ENCODE measurements at places on chromosomes 5 and 9.

GRCh38 chr5:137289856-137290255 is 209.3 kb downstream of the SPOCK1 start:
- no peak for DNase-seq

GRCh38 chr9:87271696-87272477 is 225.8 kb upstream of the DAPK1 start:
- DNase-seq, result no peak

DNA sequence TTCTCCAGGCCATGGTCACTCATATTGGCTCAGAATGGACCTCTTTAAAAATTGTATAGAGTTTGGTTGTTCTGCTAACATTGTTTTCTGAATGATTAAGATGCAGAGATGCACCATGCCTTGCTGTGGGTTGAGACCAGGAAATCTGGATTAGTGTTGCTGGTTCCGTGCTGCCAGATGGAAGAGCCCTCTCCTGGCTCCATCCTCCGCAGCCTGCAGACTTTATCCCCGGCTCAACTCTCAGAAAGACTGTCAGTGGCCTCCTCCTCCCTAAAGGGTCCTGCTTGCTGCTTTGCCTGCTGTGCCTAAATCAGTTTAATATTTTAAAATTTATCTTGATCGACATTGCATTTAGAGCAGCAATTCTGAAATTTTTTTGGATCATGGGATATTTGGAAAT is 196.7 kb downstream of the TENT4A start:
- no peak for DNase-seq

GRCh38 chr9:72997387-72997995 is 44.6 kb upstream of the ALDH1A1 start:
- no peak for DNase-seq

- DNase-seq, result no peak
Measured at GRCh38 chr5:33232731-33233505, 207.8 kb upstream of the TARS1 start.

GRCh38 chr5:108753877-108754276 is 6.2 kb downstream of the FER start:
- no peak for DNase-seq

DNA sequence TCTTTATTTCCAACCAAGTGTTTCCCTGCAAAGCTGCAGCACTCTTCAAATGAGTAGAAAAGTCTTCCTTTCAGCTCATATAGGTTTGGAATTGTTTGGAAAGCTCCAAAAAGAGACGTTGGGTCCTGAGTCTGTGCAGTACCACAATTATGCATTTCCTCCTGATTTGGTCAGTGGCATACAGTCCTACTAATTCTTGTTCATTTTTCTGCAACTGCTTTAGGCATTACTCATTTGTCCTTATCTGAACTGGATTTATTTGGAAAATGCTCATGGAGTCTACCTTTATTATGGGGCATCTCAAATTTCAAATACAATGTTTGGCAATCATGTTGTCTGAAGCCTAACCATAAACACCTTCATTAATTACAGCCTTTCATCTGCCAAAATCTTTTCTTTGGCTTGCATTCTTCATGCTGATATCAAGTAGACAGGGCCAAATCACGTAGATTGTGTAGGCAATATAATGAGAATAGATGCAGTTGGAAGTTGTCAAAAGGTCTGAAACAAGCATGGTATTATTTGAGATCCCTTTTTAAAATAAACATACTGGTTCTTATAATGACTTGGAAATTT is 232.8 kb downstream of the TLE1 start:
- peak; percentile 26 for DNase-seq

DNA sequence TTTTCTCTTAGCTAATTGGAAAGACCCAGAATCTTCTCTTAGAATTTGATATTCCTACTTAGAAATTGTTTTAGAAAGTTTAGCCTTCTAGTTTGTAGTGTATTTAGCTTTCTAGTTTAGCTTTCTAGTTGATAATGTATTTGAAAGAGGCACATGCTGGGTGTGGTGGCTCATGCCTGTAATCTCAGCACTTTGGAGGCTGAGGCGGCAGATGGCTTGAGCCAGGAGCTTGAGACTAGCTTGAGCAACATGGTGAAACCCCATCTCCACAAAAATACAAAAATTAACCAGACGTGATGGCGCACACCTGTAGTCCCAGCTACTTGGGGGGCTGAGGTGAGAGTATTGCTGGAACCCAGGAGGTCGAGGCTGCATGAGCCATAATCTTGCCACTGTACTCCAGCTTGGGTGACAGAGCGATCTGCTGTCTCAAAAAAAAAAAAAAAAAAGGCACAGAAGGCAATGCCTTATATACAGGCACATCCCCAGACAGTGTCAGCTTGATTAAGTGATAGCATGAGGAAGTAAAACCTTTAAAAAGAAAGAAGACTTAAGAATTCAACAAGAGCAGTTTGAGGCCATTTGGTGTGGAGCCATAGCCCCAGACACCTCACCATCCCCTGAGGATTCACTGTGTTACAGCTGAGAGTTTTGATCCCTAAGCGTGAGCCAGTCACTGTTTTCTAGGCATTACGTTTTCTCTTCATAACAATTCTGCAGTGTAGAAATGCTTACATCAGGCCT is 34.6 kb downstream of the ZSWIM6 start:
- DNase-seq, result peak; percentile 71

DNA sequence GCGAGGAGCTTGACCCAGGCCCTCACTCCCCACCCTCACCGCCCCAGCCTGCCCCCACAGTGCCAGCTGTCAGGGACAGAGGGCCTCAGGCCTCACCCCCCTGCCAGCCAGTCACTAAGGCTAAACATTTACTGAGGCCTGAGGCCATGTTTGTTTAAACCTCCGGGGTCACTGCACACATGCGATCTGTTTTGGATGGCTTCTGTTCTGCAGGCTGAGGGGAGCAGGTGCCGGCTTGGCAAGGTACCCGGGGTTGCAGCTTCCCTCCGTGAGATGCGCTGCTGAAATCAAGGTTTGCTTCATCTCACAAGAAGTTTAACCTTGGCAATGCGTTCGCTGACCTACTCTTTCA is 103.3 kb upstream of the BOD1 start:
- peak; percentile 34 for DNase-seq

GRCh38 chr5:54440456-54440893 is 15.0 kb upstream of the HSPB3 start:
- peak; percentile 14 for DNase-seq

GRCh38 chr5:57412680-57413079 is 69.9 kb downstream of the ACTBL2 start:
- DNase-seq, result no peak

DNA sequence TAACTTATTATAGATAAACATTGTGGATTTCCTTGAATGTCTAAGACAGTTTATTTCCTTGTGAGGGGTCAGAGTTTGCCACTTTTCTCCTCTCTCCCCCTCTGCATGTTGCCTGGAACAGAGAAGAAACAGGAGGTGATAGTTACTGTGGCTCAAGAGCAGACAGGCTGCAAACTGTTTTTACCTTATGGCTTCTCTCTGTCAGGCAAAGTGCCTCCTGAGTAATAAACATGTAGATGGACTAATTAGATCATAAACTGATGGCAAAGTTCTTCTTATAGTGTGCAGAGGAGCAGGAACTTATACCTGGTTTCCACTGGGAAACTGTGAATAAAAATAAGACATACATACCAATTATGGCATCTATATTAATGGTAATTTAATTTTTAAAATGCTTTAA is 133.1 kb upstream of the CDH12 start:
- peak; percentile 64 for DNase-seq

DNA sequence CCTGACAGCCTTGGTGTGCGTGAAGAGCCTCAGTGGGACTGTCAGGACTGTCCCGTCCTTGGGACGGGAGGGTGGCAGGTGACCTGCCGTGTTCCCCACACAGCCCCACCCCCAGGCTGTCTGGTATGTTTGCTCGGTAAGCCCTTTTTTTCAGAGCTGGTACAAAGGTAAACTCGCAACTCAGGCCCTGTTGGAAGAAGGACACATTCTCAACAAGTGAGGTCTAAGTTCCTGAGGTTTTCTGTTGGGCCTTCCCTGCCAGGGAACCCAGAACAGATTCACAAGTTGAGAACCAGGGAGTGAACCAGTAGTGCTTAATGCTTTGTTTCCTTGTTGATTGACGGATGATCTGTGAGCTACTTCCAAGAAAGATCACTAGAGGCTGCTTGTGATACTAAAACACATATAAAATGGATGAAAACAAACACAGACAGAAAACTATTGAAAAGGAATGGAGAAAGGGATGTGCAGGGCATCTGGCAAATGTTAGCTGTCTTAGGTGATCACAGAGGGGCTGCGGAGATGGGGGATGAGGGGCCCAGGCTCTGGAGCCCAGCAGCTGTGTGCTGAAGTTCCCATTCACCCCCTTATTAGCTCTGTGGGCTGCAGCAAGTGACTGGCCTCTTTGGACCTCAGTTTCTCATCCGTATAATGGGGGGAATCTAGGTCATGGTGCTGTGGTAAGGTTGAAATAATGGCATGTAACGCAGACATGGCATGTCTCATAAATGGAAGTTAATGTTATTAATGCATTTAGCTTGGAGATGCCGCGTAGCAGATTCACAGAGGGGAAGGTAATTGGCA is 2.7 kb downstream of the NDST1 start:
- DNase-seq, result no peak

DNA sequence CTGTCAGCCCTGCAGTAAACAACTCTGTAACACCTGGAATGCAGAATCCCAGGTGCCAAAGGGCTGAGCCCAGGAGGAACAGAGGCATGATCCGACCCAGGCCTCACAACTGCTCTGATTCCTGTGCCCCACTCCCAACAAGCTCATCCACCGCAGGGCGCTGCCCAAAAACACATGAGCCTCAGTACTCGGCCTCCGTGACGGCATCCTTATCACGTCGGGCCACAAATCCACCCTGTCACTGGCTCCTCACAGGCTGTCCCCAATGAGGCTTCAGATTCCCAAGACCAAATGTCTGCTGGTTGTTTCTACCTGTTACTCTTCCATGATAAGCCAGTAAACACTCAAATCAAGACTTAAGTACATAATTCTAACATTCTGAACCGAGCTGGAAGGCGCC is 15.2 kb downstream of the QSOX2 start:
- no peak for DNase-seq

DNA sequence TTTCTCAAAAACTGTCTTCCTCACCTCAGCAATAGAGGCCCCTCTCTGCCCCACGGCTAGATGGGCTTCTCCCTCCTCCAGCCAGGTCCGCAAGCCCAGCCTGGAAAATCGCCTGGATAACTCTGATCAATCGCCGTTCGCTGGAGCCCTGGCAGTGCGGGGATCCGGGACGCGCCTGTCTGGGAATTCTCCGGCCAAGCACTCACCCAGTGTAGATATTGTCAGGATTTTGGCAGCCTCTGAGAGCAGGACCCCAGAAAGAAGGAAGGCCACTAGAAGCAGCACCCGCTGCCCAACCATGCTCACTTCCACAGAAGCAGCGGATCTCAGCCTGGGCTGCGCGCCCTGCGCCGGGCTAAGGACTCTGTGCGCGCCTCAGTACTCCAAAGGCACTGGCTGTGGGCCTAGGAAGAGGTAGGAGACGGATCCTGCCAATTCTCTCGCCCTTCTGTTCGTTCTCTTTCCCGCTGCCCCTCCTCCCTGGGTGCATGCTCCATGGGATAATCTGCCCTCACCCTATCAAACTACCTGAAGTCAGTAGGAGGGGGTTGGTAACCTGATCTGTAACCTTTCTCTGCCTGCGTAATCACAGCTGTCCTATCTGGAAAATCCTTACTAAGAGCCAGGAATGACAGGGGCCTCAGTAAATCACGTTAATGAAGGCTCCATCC is at the start of gene UGT3A1:
UGT3A1 (minus strand) TSS at position 450 of the 671 bp plus-strand sequence; CDS start at position 300, 150 bp downstream.
- DNase-seq, result peak; percentile 100

DNA sequence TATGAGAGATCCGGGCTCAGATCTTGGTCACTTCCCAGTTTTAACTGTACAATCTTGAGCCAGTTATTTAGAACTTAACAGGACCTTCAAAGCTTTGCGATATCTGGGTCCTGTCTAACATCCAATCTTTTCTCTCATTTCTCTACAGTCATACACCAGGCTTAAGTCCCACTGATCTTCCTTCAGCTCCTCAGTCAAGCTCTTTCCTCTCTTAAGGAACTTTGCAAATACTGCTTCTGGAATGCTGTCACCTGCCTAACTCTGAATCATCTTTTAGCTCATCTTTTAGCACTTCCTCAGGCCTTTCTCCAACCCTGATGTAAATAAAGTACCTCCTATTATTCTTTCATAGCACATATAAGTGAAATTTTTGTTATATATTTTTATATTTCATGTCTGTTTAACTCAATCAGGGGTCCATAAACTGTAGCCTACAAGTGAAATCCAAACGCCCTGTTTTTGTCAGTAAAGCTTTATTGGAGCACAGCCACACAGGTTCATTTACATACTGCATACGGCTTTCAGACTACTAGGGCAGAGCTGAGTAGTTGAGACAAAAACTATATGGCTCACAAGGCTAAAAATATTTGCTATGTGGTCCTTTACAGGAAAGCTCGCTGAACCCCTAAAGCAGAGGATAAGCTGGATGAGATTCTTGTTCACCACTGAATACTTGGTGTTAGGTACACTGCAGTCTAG is 63.5 kb downstream of the MEF2C start:
- DNase-seq, result no peak

DNA sequence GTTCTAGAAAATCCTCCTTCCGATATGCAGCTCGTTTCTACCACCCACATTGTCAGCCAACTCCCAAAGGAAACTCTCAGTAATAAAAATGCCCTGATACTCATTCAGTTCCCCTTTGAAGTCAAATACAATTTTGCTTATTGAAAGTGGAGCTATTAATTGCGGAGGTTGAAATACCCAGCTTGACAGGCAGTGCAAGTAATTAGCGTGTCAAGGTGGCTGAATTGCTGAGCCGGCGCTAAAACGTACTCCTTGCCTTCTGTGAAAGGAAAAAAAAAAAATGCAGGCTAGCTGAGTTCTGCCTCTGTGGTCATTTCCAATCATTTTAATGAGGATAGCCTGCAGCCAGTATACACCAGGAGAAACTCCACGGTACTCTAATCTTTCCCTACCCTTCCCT is 165.5 kb downstream of the RORB start:
- DNase-seq, result no peak

GRCh38 chr5:137316346-137316736 is 182.8 kb downstream of the SPOCK1 start:
- DNase-seq, result no peak

DNA sequence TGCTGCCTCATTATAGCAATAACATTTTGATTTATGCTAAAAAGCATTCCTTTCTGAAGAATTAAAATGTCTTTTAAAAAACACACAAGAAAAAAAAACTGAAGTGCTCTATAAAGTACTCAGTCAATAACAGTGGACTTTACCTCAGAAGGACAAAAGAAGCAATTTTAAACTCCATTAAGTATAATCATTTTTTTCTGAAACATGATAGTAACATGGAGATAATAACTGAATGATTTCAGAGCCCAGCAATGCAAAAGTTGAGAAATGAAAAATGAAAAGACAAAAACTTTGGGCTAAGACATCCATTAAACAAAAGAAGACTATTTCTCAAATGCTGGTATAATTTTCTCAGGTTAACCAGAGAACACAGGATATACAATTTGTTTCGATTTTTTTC is 78.7 kb downstream of the RFX3 start:
- DNase-seq, result no peak

DNA sequence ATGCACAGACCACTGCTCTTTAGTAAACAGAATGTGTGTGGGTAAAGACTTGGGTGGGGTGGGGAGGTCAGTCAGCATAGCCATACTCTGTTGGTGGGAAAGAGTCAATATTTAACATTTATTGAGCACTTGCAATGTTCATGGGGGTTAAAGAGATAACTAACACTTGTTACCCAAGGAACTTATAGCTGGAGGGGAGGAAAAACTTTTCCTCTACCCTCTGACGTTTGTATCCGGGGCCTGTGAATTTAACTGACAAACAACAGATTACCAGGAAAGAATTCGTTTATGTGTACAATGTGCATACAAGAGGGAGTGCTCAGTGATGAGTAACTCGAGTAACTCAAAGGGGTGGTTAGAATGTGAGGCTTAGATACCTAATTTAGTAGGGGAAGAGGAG is 6.8 kb upstream of the CLINT1 start:
- DNase-seq, result no peak
